Stimulated activated CD4-positive, alpha-beta T cell treated with anti-CD3 and anti-CD28 coated beads, Interleukin-2, amount 100 ng/mL, for 24 hours (primary cell): ENCODE measurements at places on chromosomes 16 and 17.
A peak's percentile ranks its signal among the peaks of the same experiment; 100 is the strongest.

- no peak for DNase-seq
Observed at GRCh38 chr16:27471661-27472060, 69.7 kb downstream of the IL21R start.

GRCh38 chr16:3645504-3646347 lies 8.8 kb upstream of the DNASE1 start:
- DNase-seq, result no peak

GRCh38 chr17:78343543-78344201 lies 16.2 kb downstream of the SOCS3 start:
- DNase-seq, result peak; percentile 62

GRCh38 chr17:66713533-66714042 lies 121.3 kb upstream of the CACNG5 start:
- no peak for DNase-seq

DNA sequence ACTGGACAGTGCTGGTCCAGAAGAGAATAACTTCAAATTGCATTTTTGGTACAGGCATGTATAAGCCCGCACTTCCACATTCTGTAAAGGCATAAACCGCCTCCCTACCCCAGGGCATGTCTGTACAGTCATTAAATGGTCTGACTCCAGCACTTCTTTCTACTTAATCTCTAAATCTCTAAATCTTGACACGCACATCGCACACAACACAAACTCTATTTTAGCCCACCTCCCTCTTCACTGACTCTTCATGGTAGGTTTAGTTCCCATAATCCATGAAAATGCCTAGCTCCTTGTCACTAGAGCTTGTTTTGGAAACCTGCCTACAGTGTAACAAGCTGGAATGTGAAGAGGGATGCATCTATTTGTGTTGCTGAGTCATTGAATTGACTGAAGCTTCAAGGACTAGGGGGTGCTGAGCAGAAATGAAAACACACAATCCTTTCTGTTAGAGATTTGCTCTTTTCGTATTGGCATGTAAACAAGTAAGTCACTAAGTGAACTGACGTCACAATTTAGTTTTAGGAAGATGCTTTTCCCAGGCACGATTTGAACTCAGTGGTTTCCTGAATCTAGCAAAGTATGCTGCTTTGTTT lies 1.6 kb upstream of the DUSP14 start:
- no peak for DNase-seq

DNA sequence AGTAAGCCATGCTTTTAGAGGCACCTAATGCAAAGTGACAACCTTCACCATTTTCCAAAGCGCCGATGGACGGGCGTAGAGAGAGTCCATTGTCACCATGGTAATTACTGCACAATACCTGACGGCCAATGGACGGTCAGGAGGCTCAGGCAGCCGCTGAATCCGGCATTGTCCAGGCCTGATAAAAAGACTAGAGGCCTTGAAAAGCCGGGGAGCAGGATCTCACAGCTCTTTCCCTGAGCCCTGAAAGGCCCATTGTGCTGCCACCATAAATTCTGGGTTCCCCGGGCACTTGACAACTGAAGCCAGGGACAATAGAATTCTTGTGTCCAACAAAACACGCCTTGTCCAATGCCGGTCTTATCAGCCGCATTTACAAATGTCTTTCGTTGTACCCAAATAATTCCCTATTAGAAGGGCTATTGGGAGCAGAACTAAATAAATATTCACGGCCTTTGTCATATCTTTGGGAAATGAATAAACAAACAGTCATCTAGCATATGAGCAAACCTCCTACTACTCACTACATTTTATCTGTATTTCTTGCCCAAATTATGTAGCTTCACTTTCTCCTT lies 62.4 kb downstream of the CDH11 start:
- DNase-seq, result no peak
